Stimulated activated CD4-positive, alpha-beta T cell treated with anti-CD3 and anti-CD28 coated beads, Interleukin-15, amount 100 ng/mL, for 48 hours (primary cell): ENCODE measurements at places on chromosomes 2 and 18.

DNA sequence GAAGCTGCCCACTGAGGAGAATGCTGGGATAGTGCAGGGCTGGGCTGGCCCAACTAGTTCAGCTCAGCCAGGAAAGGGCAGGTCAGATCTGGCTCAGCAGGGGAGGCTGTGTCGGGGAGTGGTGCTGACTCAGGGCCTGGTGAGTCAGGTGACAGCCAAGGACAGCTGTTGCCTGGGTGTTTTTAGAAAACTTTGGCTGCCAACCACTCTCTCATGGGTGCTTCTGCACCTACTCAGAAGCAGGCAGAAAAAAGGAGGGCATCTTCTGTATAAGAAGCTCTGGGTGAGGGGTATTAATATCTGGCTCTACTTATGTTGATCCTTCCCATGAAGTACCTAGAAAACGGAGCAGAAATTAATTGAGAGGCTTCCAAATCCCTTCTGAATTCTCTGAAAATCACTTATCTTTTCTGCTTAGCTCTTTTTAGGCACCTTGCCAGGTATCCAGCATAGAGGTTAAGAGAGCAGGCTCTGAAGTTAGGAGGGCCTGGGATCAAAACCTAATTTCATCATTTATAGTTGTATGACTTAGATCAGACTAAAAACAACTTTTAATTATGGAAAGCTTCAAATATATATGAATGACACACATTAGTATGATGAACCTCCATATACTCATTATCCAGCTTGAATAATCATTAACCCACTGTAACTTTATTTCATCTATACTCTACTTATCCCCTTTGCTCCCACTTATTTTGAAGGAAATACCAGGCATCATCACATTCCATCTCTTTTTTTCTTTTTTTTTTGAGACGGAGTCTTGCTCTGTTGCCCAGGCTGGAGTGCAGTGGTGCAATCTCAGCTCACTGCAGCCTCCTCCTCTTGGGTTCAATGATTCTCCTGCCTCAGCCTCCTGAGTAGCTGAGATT lies 15.5 kb upstream of the RAB10 start:
- peak; percentile 39 for DNase-seq

GRCh38 chr2:50785816-50786215 lies 246.1 kb downstream of the NRXN1 start:
- no peak for DNase-seq

GRCh38 chr2:54279385-54279784 lies 23.4 kb upstream of the TSPYL6 start:
- DNase-seq, result no peak

GRCh38 chr18:58144671-58145285 lies 100.8 kb downstream of the NEDD4L start:
- DNase-seq, result no peak
